Omental fat pad (tissue), 4 donors: ENCODE measurements at places on chromosomes 16 and 17.

DNA sequence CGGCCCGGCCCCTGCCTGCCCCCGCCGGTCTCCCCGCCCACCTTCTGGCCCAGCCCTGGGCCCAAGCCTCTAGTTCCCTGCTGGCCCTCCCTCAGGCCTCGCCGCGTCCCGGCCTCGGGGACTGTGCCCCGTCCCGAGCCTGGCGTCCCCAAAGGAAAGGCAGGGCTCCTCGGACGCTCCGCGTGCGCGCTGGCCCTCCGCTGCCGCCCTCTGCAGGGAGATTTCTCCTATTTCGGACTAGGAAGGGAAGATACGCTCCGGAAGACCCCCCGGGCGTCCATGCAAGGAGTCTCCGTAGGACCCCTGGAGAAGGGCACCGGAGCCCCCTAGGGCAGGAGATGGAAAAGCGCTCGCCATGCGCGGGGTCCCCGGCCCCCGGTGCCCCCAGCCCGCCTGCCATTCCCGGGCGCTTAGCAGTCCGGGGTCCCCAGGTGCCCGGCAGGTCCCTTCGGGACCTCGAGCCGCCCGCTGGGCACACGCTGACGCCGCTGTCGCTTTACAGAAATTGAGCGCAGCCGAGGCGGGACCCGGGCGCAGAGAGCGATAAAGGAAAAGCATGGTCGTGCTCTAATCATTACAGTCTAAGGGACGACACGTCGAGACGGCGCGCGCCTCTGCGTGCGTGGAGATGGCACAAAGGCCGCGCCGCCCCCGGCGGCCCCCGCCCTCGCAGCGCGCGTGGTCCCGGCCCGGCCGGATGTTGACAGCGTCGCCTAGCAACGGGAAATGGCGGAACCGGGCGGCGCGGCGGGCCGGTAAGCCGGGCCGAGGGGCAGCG, at the start of gene CCDC40:
CCDC40 (plus strand) TSS at position 706 of the 778 bp plus-strand sequence; CDS start at position 727, 21 bp downstream.
- DNase-seq, result peak; percentile 66

DNA sequence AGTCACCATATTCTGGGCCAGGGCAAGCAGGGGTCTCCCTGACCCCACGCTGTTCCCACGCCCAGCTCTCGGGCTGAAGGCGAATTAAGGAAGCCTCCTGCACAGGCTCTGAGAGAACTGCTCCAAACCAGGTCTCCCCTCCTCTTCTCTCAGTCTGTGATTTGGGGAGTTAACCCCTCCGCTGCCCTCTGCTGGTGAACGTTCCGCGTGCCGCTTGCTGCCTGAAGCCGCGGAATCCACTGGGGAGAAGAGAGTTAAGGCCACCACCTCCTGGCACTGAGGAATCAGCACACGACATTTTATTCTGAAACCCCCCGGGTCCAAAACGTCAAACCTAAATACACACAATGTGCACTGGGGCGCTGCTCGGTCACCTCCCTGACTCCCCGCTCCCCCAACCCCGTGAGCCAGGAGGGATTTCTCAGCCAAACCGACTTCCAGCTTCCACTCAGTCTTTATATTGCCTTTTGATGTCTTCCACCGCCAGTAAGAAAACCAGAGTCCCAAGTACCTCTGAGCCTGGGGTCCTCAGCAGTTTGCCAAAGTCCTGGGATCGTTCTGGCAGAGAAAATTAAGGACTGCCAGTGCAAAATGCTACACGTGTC, 54.4 kb upstream of the RCVRN start:
- DNase-seq, result no peak

- no peak for DNase-seq
Measured at GRCh38 chr16:17266608-17267313, 204.0 kb downstream of the XYLT1 start.

- no peak for DNase-seq
Measured at GRCh38 chr16:25689137-25689836, 2.5 kb upstream of the HS3ST4 start.

DNA sequence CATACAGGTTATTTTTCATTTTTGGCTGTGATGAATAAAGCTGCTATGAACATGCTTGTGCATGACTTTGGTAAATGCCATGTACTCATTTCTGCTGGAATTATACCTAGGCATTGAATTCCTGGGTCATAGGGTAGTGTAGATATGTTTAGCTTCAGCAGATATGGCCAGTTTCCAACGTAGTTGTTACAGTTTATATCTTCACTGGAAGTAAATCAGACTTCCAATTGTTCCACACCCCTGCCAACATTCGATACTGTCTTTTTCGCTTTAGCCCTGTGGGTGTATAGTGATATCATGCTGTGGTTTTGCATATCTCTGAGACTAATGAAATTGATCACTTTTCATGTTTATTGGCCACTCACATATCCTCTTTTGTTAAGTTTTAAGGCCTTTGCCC, 50.4 kb downstream of the ARHGAP27 start:
- DNase-seq, result no peak

DNA sequence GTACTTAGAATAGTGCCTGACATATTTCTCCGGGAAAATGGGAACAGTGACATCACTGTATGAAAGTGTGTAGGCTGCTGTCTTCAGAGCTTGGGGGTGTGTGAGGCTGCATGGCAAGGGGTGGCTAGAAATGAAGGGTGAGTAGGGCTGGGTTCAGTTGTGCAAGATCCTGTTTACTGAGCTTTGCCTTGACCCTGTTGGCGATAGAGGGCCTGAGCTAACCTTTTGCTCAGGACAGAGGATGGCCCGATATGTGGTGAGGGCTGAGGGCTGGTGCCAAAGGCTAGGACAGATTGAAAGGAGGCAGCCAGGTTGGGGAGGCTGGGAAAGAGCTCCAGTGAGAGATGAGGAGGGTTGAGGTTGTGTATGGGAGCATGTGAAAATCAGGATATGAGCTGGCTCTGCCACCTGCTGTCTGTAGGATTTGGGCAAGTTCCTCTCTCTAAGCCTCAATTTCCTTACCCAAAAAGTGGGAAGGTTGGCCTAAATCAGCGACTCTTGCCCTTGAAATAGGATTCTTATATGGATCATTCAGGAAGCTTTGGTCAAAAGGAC, 6.0 kb upstream of the CCL1 start:
- no peak for DNase-seq

DNA sequence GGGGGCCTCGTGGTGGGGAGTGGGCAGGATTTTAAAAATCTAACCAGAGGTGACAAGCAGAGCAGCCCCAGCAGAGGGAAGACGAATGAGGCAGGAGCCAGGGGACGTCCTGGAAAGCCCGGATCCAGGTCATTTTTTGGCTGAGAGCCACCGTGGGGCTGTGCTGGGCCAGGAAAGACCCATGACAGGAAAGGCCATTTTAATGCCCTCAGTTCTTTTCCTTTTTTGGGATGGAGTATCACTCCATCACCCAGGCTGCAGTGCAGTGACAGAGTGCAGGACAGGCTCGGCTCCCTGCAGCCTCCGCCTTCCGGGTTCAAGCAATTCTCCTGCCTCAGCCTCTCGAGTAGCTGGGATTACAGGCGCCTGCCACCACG, 30.5 kb upstream of the JPH3 start:
- no peak for DNase-seq

DNA sequence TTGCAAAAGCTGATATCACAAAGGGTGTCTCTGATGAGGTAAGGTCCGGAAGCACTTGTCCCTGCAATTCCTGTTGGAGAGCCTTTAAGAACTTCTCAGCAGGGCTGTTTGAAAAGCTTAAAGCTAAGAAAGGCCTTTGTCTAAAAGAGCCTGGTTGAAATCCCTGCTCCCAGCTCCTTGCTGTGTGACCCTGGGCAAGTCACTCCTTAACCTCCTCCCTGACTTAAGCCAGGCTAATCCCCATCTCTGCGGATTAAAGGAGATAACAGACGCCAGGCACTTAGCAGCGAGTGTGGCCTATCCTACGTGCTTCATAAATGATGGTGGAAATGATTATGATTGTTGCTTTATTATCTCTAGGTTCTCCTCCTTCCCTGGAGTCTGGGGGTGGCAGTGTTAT, 368.0 kb upstream of the RBFOX1 start:
- DNase-seq, result no peak
